Stimulated activated CD4-positive, alpha-beta T cell treated with anti-CD3 and anti-CD28 coated beads, Interleukin-1b, Interleukin-23, amount 100 ng/mL, for 24 hours (primary cell): ENCODE measurements at places on chromosomes 6 and 20.

DNA sequence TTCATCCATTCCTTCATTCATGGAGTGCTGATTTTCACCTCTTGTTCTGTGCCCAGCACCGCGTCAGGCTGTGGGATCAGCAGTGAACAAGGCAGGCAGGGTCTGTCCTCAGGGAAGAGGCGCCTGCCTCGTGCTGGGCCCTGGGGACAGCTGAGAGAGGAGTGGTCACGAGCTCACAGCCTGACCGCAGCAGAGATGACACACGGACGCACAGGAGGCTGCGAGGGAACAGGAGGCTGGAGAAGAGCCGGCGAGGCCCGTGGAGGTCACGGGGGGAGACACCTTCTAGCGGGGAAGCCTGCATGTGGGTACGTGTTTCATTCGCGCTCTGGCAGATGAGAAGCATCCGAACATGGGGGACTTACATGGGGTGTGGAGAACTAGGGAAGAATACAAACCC lies 27.5 kb downstream of the PXDC1 start:
- DNase-seq, result no peak

DNA sequence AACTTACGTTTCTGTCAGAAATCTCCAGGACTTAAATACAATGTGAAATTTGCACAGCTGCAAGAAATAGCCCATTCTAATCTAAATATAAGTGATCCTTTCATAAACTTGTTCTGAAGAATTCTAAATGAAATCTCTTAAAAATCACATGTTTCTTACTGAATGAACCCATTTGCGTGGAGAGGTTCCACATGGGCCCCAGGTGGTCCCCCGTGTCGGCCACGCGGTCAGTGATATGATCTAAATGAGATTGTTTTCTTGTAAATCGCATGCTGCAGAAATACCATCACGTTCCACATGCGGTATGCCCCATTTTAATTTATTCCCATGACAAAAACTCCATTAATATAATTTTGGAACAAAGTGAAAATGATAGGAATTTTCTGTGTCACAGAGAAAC lies 818.9 kb upstream of the SLC35B3 start:
- DNase-seq, result no peak

- no peak for DNase-seq
These were observed 23.2 kb upstream of the RIN2 start for GRCh38 chr20:19734811-19735210.

- peak; percentile 73 for DNase-seq
These were observed 56.0 kb upstream of the DDR1 start for GRCh38 chr6:30828027-30828962.

DNA sequence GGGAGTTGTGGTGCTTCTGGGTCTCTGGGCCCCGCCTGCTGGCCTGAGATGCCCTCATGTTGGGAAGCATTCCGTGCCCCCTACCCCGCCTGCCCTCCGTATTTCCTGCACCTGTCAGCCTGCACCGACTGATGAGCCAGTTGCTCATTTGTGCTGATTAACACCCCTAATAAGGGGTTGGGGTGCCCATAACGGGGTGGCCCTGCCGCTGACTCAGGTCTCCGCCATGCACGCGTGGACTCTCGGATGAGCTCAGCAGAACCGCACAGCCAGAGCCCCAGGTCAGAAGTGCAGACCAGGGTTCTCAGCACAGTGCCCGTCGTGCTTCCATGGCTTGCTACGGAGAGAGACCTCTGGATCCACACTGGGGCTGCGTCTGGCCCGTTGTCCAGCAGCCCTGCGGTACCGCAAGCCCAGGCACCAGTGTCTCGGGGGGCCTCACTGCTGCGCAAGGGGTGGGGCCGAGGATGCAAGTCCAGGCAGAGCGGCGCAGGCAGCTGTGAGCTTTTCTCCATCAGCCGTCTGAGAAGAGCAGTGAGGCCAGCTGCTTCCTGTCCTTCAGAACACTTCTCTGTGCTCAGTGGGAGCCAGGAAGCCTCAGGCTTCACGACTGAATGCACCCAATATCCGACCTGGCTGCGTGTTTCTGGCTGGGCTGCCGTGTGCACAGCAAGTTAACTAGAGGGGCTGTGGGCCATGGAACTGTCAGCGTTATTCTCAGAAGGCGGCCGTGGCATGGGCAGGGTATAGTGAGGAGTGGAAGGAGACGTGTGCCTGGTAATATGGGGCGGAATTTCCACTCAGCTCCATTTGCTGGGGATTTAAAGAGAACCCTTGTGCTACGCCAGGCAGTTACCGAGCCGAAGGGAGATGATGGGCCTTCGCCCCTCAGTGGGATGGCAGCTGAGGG lies 18.6 kb downstream of the MTG2 start:
- no peak for DNase-seq

- no peak for DNase-seq
These were observed 140.9 kb downstream of the THBS2 start for GRCh38 chr6:169112483-169113320.

DNA sequence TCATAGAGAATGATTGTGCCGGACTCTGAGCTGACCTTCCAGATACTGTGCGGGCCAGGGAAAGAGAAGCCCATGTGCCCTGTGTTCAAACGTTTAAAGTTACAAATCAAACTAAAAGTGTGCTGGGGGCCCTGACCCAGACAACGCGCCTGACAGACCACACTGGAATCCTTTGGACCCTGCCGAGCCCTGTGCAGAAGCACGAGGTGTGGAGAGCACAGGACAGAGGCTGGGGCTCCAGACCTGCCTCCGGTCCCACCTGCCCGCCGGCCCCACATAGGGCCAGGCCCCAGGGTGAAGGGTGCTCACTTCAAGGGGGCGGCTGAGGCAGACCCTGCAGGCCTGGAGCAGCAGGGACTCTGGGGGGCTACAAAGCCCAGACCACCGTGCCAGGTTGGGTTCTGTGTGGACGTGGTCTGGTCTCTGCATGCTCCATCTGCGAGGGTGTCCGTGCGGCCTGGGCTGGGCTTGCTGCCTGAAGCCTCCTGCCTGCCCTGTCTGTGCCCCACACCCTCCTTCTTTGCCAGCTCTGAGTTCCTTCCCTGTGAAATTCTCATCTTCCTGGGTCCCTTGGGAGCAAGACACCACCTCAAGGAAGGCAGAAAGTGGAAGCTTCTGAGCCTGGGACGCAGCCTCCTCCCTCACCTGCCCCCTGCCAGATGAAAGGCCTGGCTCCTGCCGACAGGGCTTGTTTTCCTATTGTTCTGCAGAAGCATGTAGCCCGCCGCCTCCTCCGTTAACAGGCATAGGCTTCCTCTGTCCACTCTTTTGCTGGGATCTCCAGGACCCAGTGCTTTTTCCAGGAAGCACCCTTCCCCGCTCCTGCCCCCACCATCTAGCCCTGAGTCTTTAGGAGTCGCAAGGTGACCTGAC lies 186.2 kb downstream of the ERMARD start:
- no peak for DNase-seq

GRCh38 chr6:114144887-114145851 lies 174.2 kb upstream of the HDAC2 start:
- DNase-seq, result no peak

DNA sequence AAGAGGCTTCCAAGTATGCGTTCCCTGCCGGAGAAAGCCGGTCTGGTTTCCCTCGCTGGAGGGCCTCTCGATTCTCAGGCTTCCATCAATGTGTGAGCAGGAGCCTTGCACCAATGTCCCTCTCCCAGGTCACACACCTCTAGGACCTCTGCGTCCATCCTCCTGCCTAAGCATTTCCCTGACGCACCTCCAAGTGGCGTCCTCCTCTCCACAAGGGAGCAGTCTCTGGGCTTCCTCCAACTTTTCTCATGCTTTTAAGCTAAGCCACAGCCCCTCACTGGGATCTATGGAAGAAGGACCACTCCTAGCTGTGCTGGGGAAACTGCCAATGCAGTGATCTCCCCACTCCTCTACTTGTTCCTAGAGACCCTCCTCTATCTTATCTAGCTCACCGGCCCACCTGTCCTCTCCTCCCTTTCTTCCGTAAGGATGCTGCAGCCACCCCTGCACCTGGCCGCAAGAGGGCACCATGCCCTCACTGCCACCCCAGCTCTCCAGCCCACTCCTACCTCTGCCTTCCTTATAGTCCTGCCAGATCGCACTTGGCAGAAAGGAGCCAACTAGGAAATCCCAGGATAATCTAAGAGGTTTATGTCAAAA lies 258.7 kb downstream of the LRFN2 start:
- peak; percentile 13 for DNase-seq

DNA sequence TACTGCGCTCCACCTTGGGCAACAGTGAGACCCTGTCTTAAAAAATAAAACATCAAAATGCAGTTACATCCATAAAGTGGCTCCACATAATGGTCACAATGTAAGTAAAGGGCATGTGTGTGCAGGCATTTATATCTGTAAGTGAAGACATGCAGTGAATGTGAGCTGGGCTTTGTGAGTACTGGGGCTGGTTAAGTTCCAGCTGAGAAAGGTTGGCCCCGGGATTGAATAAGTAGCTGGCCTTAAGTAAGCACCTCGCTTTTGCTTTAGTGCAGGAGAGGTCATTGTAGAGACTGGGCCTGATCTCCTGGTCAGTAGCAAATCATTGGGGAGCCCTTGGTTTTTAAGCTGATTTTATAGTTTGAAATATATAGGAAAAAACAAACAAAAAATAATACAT lies 8.0 kb downstream of the QKI start:
- no peak for DNase-seq

- DNase-seq, result no peak
These were observed 66.6 kb downstream of the CLVS2 start for GRCh38 chr6:123062670-123063069.

- no peak for DNase-seq
These were observed 800 bp upstream of the DYNLT1 start for GRCh38 chr6:158645064-158646022.

DNA sequence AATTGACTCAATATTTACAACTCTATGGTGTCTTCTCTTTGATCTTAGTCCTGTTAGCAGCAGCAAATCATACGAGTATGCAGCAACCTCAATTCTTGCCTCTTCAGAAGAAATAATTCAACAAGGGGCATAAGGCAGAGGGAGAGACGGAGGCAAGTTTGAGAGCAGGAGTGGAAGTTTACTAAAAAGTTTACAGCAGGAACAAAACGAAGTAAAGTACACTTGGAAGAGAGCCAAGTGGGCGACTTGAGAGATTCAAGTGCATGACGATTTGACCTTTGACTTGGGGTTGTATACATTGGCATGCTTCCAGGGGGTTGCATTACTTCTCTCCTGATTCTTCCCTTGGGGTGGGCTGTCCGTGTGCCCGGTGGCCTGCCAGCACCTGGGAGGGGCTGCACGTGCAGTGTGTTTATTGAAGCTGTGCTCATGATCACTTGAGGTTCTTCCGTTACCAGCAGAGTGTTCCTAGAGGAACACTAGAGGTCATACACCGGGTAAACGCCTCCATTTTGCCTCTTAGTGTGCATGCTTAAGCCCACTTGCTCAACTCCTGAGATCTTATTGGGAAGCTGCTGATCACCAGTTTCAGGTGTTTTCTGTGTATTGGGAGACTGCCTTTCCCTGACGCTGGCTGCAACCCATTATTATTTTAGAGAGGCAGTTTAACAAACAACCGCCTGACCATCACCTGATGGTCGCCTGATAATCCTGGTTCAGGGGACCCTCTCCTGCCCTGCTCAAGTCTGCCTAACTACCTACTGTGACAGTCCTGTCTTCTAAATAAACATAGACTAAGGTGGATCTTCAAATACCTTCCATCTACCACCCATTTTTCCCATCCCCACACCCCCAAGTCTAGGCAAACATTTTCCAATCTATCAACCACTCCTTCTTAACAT lies 172.4 kb upstream of the MYLIP start:
- DNase-seq, result no peak

DNA sequence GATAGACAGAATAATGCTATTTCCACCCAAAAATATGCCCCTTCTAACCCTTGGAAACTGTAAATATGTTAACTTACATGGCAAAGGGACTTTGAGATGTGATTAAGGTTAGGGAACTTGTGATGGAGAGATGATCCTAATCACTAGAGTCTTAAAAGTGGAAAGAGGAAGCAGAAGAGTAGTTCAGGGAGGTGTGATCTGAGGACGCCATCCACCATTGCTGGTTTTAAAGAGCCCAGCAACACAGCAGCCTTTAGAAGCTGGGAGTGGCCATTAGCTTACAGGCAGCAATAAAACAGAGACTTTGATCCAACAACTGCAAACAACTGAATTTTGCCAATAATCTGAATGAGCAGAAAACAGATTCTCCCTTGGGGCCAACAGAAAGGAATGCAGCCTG lies 30.6 kb downstream of the ZNF311 start:
- DNase-seq, result no peak

- no peak for DNase-seq
These were observed 113.6 kb upstream of the ZFP64 start for GRCh38 chr20:52305024-52305645.

DNA sequence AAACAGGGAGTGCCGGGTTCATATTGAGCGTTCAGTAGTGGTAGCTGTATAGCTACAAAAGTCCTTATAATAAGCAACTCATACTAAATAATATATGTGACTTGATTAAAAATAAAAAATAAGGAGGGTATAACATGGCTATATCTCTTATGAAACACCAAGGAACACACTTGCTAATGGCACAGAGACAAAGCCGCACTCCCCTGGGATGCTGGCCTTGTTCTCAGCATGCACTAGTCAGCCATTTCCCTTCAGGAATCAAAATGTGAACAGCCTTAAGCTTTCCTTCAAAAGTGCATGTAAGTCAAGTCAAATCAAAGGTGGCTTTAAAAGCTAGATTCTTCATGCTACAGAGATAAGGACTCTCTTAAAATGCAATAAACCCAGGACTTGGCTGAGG lies 9.4 kb downstream of the HMGCLL1 start:
- no peak for DNase-seq

GRCh38 chr20:24938498-24938897 lies 10.6 kb upstream of the CST7 start:
- DNase-seq, result no peak

DNA sequence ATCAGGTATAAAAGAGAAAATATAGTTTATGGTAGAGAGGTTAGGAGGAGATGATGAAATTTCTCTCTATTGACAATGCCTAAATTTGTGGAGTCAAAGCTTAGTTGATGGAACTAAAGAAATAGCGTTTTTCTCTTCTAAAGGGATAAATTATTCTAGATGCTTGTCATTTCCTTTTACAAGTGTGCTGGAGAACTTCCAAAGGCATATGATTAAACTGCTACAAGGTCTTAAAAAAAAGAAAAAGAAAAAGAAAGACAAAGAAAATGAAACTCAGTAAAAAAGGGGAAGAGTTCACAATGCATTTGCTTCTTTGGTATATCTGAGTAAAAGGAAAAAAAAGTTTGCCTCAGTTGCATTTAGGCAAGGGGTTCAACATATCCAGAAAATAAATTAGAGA lies 499.8 kb upstream of the PTCHD4 start:
- DNase-seq, result no peak

DNA sequence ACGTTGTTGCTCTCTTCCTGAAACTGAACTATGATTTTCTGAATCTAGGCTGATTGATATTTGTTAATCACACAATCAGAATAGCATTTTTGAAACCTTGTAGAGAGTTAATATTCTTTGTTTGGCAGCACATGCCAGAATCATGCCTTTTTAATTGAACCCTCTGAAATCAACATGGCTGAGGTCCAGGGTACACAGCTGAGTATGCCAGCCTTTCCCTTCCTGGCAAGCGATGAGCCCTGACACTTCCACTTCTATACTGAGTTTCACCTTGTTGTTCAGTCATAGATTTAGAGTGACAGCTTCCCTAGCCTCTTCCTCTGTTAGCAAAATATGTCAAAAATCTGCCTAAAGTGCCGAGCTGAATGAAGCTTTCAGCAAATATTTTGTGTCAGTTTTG lies 6.8 kb downstream of the HDDC2 start:
- no peak for DNase-seq
